M059J (cell line): ENCODE measurements at places on chromosomes 2 and 18. TPM values are rescaled to one million over a fixed set of nuclear protein-coding genes. Genes with fewer than 3 reads are reported as not detected.

Gene MDH1B
- total RNA-seq = 1.0 and 1.2 TPM in 2 replicates

Gene STPG4
- 1.0 TPM in 1 of 2 replicates, not detected in the other for total RNA-seq

Gene TCF23
- total RNA-seq = not detected in 2 replicates

Gene CASP8
- total RNA-seq = 15.0 and 27.0 TPM in 2 replicates

Gene FSHR
- not detected in 2 replicates for total RNA-seq

Gene MBD1
- total RNA-seq = 64.0 and 64.1 TPM in 2 replicates

DNA sequence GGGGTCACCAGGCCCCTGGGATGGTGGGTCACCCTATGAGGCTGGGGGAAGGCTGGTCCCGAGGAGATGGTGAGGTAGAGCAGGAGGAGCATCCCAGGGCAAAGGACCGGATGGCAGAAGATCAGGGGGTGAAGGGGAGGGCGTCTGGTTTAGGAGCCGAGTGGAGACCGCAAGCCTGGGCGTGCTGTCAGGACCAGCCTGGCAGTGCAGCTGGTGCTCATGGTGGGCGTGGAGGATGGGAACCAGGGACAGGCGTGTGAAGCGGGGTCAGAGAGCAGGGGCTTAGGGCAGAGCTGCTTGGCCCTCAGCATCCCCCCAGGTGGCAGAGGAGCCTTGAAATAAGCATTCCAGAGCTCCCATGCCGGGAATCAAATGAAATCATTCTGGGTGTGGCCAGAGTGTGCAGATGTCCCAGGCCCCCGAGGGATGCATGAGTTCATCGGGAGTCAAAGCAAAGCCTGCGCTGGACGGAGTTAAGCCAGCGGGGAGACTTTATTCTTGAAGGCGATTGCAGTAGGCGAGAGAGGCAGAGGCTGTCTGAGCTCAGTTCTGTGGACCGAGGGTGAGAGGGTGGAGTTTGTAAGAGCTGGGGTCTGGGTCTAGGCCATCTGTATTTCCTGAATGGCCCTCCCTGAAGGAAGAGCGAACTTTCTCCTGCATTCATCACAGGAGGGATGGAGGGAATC is 33.1 kb upstream of the MBP start:
- DNase-seq = no peak

DNA sequence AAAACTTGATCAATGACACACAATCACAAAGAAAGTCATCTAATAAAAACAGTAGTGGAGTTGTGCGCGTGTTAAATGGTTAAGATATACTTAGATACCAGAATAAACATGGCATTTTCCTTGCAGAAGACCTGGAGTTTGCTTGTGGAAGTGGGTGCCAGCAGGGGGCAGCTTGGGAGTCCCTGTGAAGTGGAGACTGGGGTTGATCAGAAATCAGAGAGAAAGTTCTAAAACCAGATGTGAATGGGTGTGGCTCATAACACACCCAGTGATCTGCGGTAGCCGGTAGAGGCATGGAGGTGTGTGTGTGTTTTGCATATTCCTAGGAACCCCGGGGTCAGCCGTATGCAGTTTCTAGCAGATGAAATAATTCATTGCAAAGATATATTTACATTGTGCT is 300.1 kb upstream of the TRIB2 start:
- DNase-seq = peak; percentile 15

DNA sequence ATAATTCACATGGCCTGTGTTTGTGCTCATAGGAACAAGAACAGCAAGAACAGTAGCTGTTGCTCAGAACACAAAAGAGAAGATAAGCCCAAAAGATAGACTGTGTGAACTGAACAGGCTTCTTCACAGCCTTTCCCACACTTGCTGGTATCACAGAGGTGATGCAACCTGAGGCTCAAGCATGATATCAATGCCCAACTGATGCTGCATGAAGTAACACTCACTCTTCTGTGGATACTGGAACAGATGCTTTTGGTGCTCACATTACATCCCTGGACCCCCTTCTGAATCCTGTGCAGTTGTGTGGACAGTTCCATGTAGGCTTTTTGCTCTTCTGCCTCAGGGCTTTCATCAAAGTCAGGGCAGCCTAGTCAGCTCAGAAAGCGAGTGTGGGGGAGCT is 88.4 kb upstream of the RND3 start:
- no peak for DNase-seq

GRCh38 chr2:128789776-128790455 is 471.2 kb upstream of the HS6ST1 start:
- DNase-seq = no peak

- peak; percentile 59 for DNase-seq
Measured at GRCh38 chr2:38653715-38654527, 12.0 kb upstream of the GALM start.

- no peak for DNase-seq
Measured at GRCh38 chr2:8239531-8240088, 442.2 kb upstream of the ID2 start.

DNA sequence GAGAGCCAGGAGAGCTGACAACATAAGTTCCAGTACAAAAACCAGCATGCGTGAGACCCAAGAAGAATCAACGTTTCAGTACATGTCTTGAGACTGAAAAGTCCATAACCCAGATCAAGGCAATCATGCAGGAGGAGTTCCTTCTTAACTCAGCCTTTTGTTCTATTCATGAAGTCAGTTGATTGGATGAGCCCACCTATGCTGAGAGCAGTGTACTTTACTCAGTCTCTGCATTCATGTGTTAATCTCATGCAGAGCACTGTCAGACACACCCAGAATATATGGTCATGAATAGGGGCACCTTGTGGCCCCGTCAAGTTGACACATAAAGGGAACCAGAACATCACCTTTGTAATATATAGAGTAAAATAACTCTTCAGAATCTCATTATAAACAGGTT is 653.6 kb upstream of the CNTNAP5 start:
- DNase-seq = no peak

DNA sequence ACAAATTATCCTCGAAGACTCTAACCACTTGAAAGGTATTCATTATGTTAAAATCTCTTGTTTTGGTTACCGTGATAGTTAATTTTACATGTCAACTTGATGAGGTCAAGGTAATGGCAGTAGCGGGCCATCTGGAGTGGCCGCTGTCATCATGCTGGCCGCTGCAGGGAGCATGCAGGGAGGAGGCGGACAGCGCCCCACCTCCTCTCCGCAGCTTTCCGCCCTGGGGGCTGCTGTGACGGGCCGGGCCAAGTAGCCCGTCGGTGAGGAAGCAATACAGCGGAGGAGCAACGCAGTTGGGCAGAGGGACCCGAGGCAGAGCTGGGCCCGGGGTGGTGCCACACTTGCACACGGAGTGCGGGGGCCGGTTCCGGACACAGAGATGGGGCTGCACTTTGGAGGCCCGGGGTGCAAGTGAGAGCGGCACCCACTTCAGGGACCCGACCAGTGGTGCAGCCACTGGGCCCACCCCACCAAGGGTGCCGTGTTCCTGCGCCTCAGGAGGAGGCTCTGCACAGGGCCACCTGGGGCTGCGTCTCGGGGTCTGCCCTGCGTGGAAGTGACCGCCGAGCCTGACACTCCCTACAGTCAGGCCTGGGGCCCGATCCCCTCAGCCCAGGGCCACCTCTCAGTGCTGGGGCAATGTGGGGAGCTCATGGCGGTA is 452.4 kb downstream of the LRATD1 start:
- DNase-seq = no peak

GRCh38 chr18:31410716-31411483 is 34.3 kb downstream of the DSG4 start:
- DNase-seq = no peak

- DNase-seq = peak; percentile 2
Measured at GRCh38 chr2:60468382-60469085, 84.9 kb downstream of the BCL11A start.

GRCh38 chr2:211836409-211836808 is 702.2 kb downstream of the ERBB4 start:
- no peak for DNase-seq

GRCh38 chr2:108934583-108935245 is 54.3 kb downstream of the EDAR start:
- DNase-seq = no peak

DNA sequence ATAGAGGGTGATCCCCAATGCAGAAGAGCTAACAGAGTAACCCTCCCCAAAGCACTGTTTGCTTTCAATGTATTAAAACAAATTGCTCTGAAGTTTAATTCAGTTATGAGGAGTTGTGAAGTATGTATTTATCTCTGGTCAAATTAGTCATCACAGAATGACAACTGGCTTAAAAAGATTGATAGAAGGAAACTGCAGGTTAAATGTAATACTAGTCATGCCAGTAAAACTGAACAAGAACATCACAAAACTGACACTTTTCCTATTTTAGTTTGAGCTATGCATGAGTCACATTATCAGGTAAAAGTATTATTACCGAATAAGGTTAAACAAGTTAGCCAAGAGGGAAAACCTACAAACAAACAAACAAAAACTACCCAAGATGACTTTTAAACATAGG is 99.0 kb upstream of the ACVR1C start:
- peak; percentile 24 for DNase-seq

DNA sequence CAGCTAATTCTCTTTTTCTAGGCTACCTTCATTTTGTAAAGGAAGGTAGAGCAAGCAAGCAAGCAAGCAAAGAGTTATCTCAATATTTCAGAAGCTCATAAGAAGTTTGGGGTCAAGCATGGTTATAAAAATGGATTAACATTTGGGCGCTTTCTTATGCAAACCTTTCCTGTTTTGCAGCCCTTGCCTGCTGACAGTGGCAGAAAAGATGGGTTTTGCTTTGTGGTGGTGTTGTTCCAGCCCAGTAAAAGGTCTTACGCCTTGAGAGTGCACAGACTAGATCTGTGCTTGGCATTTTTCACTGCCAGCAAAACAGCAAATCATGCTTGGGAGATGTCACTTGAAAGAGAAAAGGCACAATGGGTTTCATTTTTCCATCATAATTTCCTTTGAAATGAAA is 1320.6 kb upstream of the CELF4 start:
- no peak for DNase-seq

GRCh38 chr2:214995926-214996670 is 142.3 kb downstream of the ABCA12 start:
- DNase-seq = no peak
